NCI-H1092 (cell line): ENCODE measurements at places on chromosomes 3 and 15.

DNA sequence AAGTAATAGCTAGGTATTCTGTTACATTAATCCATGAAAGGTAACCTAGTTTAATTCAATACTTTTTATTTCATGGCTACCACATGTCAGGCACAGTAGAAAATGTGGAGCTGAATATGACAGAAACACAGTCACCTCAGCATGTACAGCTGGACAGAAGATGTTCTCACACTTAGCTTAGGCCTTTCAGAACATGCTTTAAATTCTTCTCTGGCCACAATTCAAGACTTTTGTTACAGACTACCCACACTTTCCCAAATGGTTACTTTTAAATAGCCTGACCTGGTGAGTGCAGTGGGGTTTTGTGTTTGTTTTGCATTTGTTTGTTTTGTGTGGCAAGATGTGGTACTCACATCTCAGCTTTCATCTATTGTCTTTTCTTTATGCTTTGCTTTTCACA is 1079.5 kb downstream of the IGSF11 start:
- peak; percentile 28 for DNase-seq

GRCh38 chr3:112721231-112721630 is 80.3 kb upstream of the CCDC80 start:
- DNase-seq = no peak

DNA sequence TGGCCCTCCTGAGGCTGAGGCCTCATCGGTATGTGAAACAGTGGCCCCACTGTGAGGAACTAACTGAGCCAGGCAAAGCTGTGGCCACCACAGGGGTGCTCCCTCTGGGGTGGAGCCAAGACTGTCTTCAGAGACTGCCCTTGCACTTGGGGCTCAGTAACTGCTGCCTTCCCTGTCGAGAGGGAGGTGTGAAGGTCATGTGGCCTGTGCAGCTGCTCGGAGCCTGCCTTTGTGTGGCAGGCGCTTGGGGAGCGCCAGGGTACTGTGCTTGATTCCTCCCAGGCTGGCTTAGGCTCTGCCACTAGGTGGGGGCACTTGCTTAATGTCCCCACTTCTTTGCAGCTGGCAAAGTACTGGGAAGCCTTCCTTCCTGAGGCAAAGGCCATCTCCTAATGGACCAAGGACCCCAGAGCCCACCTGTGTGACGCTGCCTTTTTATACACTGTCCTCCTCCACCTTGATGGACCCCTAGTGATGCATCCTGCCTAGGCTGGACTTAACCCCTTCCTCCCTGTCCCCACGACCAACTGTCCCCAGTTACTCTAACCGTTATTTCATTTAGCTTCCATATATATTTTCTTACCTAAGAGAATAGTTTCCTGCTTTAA is 14.2 kb upstream of the SNX22 start:
- DNase-seq = no peak

GRCh38 chr3:69241769-69242168 is 119.4 kb upstream of the LMOD3 start:
- DNase-seq = no peak

DNA sequence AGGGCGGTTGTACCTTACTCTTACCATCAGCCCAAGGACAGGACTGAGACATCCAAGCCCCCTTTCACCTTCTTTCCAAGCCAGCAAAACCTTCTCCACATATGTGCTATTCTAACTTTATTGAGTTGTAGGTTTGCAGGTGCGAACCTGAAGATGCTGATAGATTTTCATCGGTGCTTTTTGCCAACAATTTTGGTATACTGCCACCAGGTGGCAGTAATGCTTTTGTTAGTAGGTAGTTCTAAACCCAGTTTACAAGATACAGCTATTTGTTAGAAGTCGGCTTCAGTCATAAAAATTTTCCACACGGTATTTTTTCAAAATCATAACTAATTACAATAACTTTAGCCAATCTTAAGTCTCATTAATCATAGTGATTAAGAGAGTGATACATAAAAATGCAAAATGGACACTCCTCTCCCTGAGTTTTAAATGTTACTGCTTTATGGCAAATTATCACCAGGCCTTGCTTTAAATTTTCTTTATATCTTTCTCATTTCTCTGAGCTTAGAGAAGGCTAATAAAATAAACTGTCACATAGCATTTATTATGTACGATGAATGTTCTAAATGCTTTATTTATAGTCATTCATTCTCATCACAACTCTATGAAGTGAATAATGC is 636 bp downstream of the TBC1D21 start:
- no peak for DNase-seq

DNA sequence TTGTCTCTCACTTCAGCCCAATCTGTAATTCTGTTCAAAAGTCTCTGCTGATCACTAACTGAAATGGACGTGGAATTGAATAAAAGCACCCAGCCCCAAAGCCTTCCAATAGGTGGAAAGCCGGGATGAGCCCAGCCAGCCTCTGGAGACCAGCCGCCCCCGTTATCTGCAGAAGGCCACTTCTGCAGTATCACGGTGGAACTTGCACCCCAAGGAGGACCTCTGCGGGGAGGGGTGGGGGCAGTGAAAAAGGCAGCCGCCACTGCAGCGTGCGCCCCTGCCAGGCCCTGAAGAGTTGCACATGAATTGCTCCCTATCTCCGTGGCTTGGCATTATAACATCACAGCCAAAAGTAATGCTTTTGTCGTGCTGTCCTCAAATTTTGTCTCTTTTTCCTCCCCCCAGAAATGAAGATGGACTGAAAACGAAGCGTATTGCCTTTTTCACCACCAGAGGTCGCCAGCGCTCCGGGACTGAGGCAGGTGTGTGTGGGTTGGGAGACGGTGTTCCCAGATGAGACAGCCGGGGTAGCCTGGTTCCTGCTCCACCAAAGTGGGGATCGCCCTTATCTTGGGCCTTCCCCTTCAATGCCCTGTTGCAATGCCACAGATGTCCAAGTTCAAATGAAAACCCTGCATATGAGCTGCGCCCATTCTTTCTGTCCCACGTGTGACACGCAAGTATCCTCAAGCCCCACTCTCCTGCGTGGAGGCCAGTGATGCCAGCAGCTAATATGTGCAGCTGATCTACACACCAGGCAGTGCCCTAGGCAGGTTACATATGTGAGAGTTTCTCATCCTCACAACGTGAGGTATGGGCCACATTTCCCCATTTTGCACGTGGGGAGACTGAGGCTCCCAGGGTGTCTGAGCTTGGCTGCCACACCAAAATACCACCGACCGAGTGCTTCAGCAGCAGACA is 96.0 kb downstream of the LRRK1 start:
- peak; percentile 25 for DNase-seq

GRCh38 chr15:92958105-92958504 is 58.0 kb downstream of the CHD2 start:
- no peak for DNase-seq

DNA sequence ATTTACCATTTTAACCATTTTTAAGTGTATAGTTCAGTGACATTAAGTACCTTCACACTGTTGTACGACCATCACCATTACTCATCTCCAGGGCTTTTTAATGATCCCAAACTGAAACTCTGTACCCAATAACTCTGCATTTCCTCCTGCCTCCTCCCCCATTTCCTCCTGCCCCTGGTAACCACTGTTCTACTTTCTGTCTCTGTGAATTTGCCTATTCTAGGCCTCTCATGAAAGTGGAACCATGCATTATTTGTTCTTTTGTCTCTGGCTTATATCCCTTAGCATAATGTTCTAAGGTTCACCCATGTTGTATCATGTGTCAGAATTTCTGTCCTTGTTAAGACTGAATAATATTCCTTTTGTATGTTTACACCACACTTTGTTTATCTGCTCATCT is 154.2 kb downstream of the MECOM start:
- no peak for DNase-seq

DNA sequence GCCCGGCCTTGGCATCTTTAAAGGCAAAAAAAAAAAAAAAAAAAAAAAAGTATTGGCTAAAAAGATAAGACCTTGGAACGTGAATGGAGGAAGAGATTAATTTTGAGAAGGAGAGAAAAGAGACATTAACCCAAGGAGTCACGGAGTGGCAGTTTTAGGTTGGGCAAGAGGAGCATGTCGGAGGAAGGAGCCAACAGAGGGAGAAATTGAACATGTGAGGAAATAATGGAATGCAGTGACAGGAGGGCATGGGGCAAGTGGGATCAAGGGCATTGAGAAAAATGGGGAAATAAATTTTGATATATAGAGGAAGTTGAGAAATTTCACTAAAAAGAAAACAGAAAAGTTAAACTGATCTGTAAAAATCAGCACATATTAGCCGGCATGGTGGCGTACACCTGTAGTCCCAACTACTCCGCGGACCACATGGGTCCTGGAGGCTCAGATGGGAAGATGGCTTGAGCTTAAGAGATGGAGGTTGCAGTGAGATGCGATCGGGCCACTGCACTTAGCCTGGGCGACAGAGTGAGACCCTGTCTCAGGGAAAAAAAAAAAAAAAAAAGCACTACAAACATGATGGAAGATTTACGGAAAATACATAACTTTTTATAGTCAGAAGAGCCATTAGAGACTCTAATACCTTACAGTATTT is 1.2 kb downstream of the HAUS2 start:
- DNase-seq = no peak

DNA sequence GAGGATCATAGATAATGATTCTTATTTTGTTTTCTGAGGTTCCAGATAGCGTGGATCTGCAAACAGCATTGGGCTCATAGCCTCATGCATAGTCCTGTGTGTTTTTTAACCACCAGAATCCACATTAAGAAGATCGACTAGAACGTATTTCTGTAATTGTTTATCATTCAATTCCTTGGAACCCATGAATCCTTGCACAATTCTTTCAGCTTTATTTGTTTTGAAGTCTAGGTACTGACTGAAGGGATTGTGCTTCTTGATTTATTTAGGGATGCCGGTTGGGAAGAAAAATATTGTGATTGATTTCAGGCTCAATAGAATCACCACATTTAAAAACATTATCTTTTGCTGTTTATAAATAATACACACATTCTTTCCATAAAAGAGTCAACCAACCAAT is 314.6 kb upstream of the ZNF717 start:
- DNase-seq = no peak

- DNase-seq = no peak
Observed at GRCh38 chr3:87126321-87126720, 100.8 kb upstream of the CHMP2B start.

DNA sequence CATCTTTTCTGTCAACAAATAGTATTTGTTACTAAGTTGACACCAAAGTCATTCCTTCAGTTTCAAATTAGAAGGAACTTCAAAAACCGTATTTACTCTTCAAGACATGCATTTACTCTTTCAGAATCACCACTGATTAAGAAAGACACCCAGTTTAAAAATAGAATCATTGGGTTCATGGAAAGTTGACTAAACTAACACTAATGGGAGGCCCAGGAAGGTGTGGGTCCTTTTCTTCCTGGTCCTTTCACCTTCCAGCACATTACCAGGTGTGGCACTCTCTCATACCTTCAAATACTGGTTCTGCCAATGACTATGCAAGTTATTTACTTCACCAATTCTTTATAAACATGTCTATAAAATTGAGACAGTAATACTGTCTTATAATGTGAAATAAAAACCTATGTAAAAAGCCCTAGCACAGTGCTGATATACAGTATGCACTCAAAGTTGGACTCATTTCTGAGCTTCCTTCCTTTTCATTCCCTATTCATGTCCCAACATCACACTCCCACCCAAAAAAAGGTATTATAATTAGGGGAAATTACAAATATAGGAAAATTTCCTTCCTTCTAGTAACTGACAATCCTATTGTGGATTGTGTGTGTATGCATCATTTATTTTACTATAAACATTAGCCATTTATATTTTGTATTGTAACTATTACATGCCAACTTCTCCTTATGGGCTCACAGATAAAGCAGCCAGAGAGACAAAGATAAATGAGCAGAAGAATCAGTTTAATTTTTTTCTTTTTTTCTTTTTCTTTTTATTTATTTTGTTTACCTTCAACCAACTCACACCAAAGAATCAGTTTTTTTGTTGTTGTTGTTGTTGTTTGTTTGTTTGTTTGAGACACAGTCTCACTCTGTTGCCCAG is 48.9 kb downstream of the LRRFIP2 start:
- DNase-seq = no peak

DNA sequence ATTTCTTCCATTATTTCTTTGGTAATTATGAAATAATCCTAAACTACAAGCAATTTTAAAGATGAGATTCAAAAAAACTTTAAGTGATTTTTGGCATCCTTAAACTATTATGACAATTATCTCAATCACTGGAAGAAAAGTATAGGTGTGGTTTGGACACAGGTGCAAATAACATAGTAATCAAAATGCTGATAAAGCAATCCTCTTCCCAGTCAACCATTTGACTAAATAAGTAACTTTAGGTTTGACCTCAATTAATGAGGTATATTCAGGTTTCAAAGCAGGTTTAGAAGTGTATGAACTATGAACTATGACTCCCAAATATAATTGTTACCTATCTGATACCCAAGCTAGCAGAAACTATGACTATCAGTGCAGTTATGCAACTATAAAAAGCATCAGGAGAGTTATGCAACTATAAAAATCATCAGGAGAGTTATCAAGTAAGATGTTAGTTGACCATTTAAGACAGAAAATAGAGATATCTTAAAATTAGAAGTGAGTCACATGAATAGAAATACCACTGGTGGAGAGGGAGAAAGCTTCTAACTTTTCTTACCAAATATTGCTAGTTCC is 8.9 kb upstream of the CNTN3 start:
- DNase-seq = no peak

DNA sequence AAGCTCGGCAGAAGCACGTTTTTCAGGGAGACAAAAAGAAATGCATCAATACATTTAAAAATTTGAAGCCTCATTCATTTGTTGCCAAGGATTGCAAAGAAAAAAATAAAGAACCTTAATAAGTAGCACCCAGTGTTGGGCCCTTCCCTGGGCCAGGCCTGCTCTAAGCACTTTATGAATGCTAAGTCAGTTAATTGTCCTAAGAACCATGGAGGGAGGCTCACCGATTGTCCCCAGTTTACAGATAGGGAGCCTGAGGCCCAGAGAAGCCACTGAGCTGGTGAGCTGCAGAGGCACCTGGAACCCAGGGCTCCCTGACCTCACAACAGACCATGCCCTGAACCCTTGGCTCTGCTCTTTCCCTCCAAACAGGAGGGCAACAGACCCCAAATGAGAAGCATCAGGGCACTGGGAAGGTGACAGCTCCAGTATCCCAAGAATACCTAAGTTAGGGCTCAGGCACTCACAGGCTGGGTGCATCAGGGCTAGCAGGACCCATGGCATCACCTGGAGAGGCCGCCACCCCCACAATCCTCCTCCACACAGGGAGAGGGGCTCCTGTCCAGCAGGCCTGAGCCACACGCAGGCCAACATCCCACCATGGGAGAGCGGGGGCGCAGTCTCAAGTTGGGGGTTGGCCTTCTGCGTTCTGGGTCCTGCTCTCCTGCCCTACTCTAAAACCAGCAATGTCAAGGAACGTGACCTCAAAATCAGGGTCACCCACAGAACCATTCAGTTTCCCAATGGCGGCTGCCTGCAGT is 3.9 kb downstream of the GRIP2 start:
- DNase-seq = no peak

GRCh38 chr15:67121644-67122605 is 56.5 kb downstream of the SMAD3 start:
- no peak for DNase-seq

DNA sequence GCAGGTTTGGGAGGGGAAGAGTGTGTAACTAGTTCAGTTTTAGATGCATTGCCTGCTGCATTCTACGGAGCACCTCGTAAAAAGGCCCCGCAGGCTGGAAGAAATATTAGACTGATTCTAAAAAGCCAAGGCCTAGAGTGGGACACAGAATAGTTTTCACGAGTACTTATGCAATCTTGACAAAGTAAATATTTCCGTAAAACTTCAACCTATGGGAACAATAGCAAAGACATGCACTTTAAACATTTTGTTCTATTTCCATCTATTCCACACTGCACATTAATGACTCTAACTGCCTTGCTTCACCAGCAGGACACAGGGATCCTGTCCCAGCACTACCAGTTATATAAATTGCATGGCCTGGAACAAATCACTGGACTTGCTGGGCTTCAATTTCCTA is 260.0 kb downstream of the FOXP1 start:
- DNase-seq = no peak

GRCh38 chr3:13827256-13827655 is 52.6 kb downstream of the WNT7A start:
- DNase-seq = no peak
